ENCODE measurements at places on chromosomes 7 and 10.

DNA sequence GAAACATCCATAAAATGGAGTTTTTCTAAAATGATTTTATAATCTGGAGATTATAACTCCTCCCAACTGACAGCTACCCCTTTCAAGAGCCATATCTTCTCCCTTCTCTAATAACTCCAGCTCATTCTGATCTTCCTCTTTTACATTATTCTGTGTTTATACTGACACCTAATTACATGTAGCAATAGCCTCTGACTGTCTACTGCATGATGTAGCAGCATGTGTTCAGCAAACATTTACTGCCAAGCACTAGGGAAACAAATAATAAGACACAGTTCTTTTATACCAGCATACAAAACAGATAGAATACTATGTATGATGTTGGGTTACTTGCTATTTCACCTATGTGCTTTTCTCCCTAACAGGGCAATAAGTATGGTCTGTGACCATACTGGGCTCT lies 20.7 kb downstream of the RBM28 start:
- no peak for DNase-seq
- H3K4me3 ChIP-seq: no peak overlapping the region

DNA sequence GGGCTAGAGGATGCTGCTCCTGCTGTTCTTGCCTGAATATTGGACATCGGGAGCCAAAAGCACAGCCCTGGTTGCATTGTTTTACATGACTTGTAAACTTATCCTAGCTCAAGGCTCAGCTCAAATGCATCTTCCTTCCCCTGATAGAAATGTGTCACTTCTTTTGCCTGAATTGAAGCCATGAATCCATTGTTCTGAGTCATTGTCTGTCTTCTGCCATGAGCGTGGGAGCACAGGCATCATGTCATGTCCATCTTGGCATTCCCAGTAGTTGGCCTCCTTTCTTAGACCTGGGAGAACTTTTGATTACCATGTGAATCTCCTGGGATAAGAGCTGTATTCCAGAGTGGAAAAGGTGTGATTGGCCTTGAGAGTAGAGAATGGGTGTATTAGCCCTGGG lies 54.1 kb upstream of the OPN4 start:
- no peak overlapping the region for H3K4me3 ChIP-seq
- no peaks in the 10 kb centered on the region for H3K27me3 ChIP-seq
- H3K4me1 ChIP-seq: peaks cover 10% of the 10 kb centered on the region
- H3K36me3 ChIP-seq: no peaks in the 10 kb centered on the region
- DNase-seq: no peak

GRCh38 chr10:31912898-31913850 lies 15.5 kb downstream of the ARHGAP12 start:
- no peaks in the 10 kb centered on the region for H3K27me3 ChIP-seq
- H3K36me3 ChIP-seq: peaks cover 6% of the 10 kb centered on the region
- H3K27ac ChIP-seq: peak overlapping the region; percentile 35
- no peak for DNase-seq

GRCh38 chr7:52507546-52508255 lies 527.7 kb upstream of the POM121L12 start:
- H3K36me3 ChIP-seq: no peaks in the 10 kb centered on the region
- no peak overlapping the region for H3K27ac ChIP-seq
- no peaks in the 10 kb centered on the region for H3K4me1 ChIP-seq
- no peak for DNase-seq

- peak; percentile 8 for DNase-seq
- peaks cover 49% of the 10 kb centered on the region for H3K4me1 ChIP-seq
- no peak overlapping the region for H3K27ac ChIP-seq
- H3K36me3 ChIP-seq: no peaks in the 10 kb centered on the region
Measured at GRCh38 chr10:51075043-51075872, 971 bp downstream of the PRKG1 start.

DNA sequence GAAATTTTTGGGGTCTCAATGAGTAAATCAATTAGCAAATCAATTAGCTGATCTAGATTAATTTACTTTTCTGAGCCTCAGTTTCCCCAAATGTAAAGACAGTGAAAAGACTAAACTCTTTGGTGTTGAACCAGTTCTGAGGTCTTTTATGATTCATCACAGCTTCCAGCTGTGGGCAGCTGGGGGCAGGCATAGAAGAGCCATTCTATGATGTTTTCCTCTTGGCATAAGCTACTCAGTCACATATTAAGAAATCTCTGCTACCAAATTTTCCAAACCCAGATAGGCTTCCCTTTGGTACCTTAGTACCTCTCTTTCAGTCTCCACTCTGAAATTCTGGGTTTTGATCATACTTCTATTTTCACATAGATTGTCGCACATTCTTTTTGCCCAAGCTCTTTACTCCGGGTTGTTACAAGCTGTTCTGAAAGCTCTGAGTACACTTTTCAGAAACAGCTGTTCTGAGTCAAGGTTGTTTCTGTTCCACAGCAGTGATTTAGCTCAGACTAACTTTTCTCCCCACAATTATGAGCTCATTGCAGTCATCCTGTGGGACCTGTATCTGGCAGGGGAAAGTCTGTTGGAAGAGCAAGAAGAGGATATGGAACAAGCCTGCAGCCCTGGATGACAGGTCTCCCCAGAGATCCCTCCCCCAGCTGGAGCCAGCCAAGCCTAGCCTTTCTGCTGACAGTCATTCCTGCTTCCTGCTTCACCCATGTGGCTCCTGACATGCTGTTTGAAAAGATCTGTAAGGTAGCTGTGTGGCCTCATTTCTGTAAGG lies 599.6 kb upstream of the GHITM start:
- no peak for DNase-seq
- peaks cover 22% of the 10 kb centered on the region for H3K4me1 ChIP-seq
- no peak overlapping the region for H3K4me3 ChIP-seq
- no peaks in the 10 kb centered on the region for H3K27me3 ChIP-seq
- H3K36me3 ChIP-seq: no peaks in the 10 kb centered on the region

GRCh38 chr10:117653170-117653515 lies 110.6 kb downstream of the EMX2 start:
- no peak overlapping the region for H3K4me3 ChIP-seq
- no peaks in the 10 kb centered on the region for H3K27me3 ChIP-seq

DNA sequence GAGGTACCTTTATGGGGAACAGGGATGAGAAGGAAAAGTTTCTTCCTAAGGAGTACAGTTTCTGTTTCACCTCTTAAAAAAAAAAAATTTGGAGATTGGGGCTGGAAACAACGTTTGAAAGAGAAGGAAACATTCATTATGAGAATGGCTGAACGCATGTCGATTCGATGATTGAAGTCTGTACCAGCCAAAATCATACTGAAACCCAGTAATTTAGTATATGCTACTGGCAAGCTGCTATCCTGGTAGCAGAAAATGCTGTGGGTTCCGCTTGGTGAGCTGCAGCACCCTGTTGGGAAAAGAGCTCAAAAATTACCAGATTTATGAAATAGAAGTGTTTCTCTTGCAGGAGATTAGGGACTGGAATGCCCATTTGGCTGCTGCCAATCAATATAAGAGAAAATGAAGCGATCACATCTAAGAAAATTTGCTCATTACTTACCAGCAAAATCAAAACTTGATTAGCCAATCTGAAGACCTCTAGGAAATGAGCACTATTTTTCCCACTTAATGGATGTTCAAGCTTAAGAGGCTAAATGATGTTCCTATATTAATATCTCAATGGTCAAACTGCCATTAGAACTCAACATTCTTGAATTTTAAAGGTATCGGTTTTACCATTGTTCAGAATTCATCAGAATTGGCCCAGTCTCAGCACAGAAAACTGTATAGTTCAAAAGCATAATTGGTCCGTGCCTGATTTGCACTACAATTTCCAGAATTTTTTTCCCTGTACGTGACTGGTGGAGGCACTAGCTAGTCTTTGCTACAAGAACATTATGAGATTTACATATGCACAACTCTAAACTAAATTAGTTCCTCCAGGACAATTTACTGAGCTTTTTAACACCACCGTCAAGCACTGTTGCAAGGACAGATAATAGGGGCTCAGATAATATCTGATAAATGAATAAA lies 1.2 kb upstream of the ITGB1 start:
- H3K27me3 ChIP-seq: no peaks in the 10 kb centered on the region
- no peaks in the 10 kb centered on the region for H3K36me3 ChIP-seq
- peaks cover 32% of the 10 kb centered on the region for H3K4me1 ChIP-seq
- H3K4me3 ChIP-seq: peak overlapping the region; percentile 82
- no peak for DNase-seq

- H3K36me3 ChIP-seq: no peaks in the 10 kb centered on the region
- H3K4me3 ChIP-seq: no peak overlapping the region
- H3K27ac ChIP-seq: no peak overlapping the region
Measured at GRCh38 chr7:50504646-50505546, 54.7 kb upstream of the FIGNL1 start.

GRCh38 chr10:80487791-80488538 lies 33.9 kb downstream of the TSPAN14 start:
- H3K36me3 ChIP-seq: no peaks in the 10 kb centered on the region
- H3K4me1 ChIP-seq: peaks cover 25% of the 10 kb centered on the region
- H3K4me3 ChIP-seq: no peak overlapping the region
- no peak overlapping the region for H3K27ac ChIP-seq

- H3K4me1 ChIP-seq: peaks cover 15% of the 10 kb centered on the region
- no peak overlapping the region for H3K4me3 ChIP-seq
- DNase-seq: peak; percentile 10
- H3K27ac ChIP-seq: no peak overlapping the region
- no peaks in the 10 kb centered on the region for H3K27me3 ChIP-seq
Measured at GRCh38 chr7:33722383-33723101, 182.8 kb upstream of the BMPER start.

DNA sequence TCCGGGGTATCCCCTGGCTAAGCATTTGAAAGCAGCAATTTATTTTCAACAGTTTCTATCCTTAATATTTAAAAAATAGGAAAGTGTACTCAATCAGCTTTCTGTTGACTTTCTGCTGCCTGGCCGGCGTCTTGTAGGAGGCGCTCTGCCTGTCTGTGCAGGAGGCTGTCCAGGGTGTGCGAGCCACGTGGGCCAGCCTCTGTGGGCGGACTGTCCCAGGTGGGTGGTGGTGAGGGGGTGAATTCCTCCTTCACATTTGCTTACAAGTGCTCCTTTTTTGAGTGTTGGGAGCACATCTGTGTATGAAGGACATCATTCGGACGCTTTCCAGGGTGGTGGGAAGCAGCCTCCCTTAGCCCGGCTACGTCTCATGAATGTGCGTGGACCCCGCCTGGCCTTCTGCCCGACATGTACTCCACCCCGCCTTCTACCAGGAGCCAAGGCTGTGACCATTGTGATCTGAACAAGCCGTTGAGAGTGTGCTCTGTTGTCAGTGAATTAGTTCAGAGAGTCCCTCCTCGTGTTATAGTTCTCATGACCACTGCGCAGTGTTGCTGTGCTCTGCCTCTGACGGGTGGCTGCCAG lies 114.9 kb downstream of the MGMT start:
- H3K4me3 ChIP-seq: no peak overlapping the region
- peaks cover 8% of the 10 kb centered on the region for H3K4me1 ChIP-seq
- H3K27ac ChIP-seq: no peak overlapping the region
- no peaks in the 10 kb centered on the region for H3K36me3 ChIP-seq

DNA sequence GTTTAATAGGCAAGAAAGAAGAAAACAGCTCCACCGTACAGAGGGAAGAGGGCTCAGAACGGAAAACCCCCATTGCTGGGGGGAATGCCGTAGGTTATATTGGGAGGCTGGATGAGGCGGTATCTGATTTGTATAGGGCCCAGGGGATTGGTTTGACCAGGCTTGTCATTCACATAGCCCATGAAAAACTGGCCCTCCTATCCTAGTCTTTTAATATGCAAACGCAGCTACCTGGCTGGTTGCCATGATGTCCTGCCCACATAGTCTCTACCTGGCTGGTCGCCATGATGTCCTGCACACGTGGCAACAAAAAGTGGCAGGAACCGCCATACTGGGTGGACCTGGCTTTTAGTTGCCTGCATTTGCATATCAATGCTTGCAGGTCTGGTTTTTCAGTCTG lies 84.7 kb downstream of the AUTS2 start:
- no peaks in the 10 kb centered on the region for H3K27me3 ChIP-seq
- H3K27ac ChIP-seq: no peak overlapping the region
- no peak overlapping the region for H3K4me3 ChIP-seq

DNA sequence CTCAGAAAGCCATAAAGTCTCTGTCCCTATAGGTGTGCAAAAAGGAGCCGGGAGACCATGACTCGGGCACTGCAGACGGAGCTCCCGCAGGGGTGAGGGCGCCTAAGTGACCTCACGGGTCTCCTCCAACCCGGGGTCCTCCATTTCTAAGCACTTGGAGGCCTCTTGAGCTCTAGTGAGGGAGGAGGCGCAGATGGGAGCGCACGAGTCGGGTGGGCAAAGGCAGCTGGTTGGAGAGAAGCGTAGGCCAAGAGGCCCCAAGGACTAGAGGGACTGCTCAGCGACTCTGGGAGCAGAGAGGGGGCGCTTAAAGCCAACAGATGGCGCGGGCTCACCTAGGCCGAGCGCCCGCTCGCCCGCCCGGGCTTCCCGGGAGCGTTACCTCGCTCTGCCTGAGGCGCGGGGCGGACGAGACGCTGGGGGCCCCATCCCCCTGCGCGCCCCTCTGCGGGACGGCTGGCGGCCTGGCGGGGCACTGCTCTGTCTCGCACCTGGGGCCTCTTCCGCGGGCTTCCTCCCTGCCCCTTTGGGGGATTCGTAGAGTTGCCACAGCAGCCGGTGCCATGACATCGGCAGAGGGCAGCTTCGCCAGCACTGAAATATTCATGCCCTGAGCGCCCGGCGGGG lies 523 bp upstream of the CDH23 start:
- H3K4me1 ChIP-seq: peaks cover 11% of the 10 kb centered on the region
- no peak overlapping the region for H3K27ac ChIP-seq
- H3K36me3 ChIP-seq: no peaks in the 10 kb centered on the region
- H3K27me3 ChIP-seq: peaks cover 81% of the 10 kb centered on the region

- no peak overlapping the region for H3K4me3 ChIP-seq
- H3K27ac ChIP-seq: no peak overlapping the region
- no peaks in the 10 kb centered on the region for H3K27me3 ChIP-seq
- no peak for DNase-seq
Measured at GRCh38 chr7:133910761-133911160, 216.4 kb upstream of the LRGUK start.

- no peak overlapping the region for H3K4me3 ChIP-seq
- H3K27ac ChIP-seq: no peak overlapping the region
- no peaks in the 10 kb centered on the region for H3K36me3 ChIP-seq
- DNase-seq: peak; percentile 73
- no peaks in the 10 kb centered on the region for H3K27me3 ChIP-seq
Measured at GRCh38 chr7:154841731-154842331, 161.1 kb downstream of the PAXIP1 start.

- H3K27ac ChIP-seq: no peak overlapping the region
- H3K4me1 ChIP-seq: no peaks in the 10 kb centered on the region
- no peaks in the 10 kb centered on the region for H3K27me3 ChIP-seq
- no peak overlapping the region for H3K4me3 ChIP-seq
Measured at GRCh38 chr10:47337310-47337709, 10.9 kb upstream of the RBP3 start.

DNA sequence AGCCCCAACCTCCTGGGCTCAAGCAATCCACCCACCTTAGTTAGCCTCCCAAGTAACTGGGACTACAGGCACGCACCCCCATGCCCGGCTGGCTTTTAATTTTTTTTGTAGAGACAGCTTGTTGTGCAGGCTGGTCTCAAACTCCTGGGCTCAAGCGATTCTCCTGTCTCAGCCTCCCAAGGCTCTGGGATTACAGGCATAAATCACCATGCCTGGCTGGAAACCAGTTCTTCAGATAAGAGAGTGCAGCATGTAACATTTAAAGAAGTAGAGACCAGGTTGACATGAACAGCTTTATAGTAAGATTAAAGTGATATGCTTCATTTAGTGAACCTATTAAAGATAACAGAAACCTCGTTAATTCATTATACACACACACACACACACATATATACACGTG lies 167.9 kb upstream of the KAT6B start:
- no peak for DNase-seq
- no peaks in the 10 kb centered on the region for H3K27me3 ChIP-seq
- no peaks in the 10 kb centered on the region for H3K36me3 ChIP-seq
- H3K4me1 ChIP-seq: no peaks in the 10 kb centered on the region
- no peak overlapping the region for H3K27ac ChIP-seq
- H3K4me3 ChIP-seq: no peak overlapping the region
